ENCODE measurements at places on chromosomes 2 and 18. TPM values are rescaled to one million over a fixed set of nuclear protein-coding genes. Genes with fewer than 3 reads are reported as not detected.

GRCh38 chr2:223055836-223056235 is 3.8 kb downstream of the KCNE4 start:
- H3K27ac ChIP-seq: no peak overlapping the region
- peaks cover 45% of the 10 kb centered on the region for H3K4me1 ChIP-seq
- H3K36me3 ChIP-seq: no peaks in the 10 kb centered on the region

DNA sequence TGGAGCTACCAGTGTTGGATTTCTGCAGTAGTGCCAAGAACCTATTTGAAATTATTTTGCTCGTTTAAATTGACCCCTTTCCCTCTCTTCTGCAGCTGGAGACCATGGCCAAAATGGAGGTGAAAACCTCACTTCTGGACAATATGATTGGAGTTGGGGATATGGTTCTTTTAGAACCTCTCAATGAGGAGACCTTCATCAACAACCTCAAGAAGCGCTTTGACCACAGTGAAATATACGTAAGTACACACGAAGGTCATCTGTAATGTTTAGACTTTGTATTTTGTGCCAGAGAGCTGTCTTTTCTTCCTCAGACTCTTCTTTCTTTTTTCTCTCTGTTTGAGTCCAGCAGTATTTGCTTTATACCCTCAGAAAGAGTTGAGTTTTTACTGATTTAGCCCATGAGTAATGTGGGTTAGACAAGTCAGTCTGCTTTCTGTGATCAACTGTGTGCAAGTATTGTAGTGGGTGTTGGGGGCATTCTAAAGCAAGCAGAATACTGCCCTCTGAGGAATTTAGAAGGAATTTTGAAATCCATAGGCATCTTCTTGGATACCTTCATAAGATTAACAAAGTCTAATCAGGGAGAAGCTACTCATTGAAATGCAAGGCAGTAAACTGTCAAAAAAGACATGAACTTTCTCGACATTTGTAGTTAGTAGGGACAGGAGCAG is 31.7 kb downstream of the MYO1B start:
- peaks cover 2% of the 10 kb centered on the region for H3K36me3 ChIP-seq
- H3K27ac ChIP-seq: no peak overlapping the region
- H3K27me3 ChIP-seq: no peaks in the 10 kb centered on the region

GRCh38 chr2:181685150-181685688 is 4.9 kb upstream of the NEUROD1 start:
- no peaks in the 10 kb centered on the region for H3K36me3 ChIP-seq
- H3K4me1 ChIP-seq: peaks cover 27% of the 10 kb centered on the region
- H3K27me3 ChIP-seq: no peaks in the 10 kb centered on the region
- DNase-seq: no peak

DNA sequence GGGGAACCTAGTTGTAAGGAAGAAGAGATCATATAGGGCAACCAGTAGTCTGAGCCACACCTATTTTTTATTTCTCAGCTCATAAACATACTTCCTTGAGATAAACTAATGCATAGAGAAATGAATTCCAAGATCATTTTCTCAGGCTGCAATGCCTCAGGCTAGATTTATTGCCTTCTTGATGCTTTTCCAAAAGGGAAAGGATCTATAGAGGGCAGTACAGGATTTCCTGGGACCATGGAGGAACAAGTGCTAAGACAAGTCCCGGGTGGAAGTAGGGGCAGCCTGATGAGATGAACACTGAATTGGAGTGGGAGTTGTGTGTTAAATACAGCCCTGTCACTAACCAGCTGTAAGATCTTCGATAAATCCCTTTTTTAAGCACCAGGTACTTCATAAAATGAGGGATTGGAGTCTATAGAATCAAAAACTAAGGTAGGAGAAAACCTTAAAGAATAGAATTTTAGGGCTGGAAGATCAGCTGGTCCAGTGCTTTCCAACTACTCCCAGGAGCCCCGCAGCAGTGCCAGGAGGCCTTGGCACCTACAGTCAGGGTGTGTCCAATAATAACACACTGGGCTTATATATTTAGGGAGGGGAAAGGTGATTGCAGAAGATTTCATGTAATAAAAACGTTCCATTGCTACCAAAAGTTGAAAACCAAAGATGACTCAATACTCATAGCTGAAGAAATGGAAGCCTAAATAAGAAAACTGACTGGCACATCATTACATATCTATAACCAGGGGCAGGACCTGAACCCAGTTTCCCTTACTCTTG is 58.1 kb downstream of the SERTAD2 start:
- H3K36me3 ChIP-seq: peaks cover 3% of the 10 kb centered on the region
- H3K27me3 ChIP-seq: no peaks in the 10 kb centered on the region
- no peak overlapping the region for H3K4me3 ChIP-seq
- no peak for DNase-seq

GRCh38 chr18:49894517-49895226 is 81.3 kb upstream of the ACAA2 start:
- peaks cover 6% of the 10 kb centered on the region for H3K36me3 ChIP-seq
- H3K27me3 ChIP-seq: no peaks in the 10 kb centered on the region
- H3K4me1 ChIP-seq: peaks cover 9% of the 10 kb centered on the region
- no peak for DNase-seq
- H3K27ac ChIP-seq: no peak overlapping the region

DNA sequence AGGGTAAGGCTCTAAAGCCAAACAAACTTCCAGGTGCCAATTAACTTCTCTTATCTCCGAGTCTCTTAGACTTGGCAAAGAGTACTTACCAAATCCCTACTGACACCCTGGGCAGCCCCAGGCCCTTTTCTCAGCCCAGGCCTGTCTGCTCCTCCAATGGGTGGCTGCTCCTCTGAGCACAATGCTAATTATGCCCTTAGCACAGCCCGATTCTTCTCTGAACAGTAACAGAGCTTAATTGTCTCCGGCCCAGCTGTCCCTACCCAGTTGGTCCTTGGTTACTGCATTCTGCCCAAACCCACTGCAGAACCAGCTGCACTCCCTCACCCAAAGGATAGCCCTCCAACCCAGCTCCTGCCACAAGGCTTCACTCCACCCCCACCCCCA is 110.3 kb downstream of the SMAD7 start:
- DNase-seq: no peak
- H3K4me3 ChIP-seq: no peak overlapping the region
- no peak overlapping the region for H3K27ac ChIP-seq
- H3K4me1 ChIP-seq: peaks cover 24% of the 10 kb centered on the region

DNA sequence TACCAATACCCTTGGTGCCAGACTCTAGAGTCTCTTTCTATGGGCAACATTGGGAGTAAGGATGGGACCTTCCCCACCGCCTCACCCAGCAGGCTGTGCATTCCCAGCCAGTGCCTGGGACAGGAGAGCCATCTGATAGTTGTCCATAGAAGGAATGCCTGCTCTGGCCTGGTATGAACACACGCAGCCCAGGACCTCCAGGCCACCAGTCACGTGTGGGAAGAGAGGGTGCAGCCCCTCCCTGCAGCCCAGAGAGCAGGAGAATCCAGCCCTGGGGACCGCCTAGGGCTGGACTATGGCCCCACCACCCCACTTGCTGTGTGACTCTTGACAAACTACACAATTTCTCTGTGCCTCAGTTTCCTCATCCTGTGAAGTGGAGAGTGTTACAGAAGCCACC is 52.5 kb upstream of the ID2 start:
- no peaks in the 10 kb centered on the region for H3K36me3 ChIP-seq
- H3K4me1 ChIP-seq: peaks cover 29% of the 10 kb centered on the region
- no peak overlapping the region for H3K27ac ChIP-seq
- no peak for DNase-seq
- no peaks in the 10 kb centered on the region for H3K27me3 ChIP-seq

- no peak overlapping the region for H3K4me3 ChIP-seq
- H3K4me1 ChIP-seq: no peaks in the 10 kb centered on the region
- H3K27me3 ChIP-seq: no peaks in the 10 kb centered on the region
- no peak for DNase-seq
- no peak overlapping the region for H3K27ac ChIP-seq
Measured at GRCh38 chr2:235485362-235485761, 8.5 kb upstream of the AGAP1 start.

GRCh38 chr2:121649149-121649595 is at the start of gene CLASP1:
Gene CLASP1, minus strand, starts transcription at chr2:121649462. Its CDS starts 43,567 bp downstream, at chr2:121605895.
- H3K4me1 ChIP-seq: peaks cover 39% of the 10 kb centered on the region
- peak within 1 kb of the TSS; percentile 99 for H3K27ac ChIP-seq
- peak within 1 kb of the TSS; percentile 89 for H3K4me3 ChIP-seq
- H3K27me3 ChIP-seq: no peaks in the 10 kb centered on the region
- H3K36me3 ChIP-seq: no peaks in the 10 kb centered on the region
- no peak for DNase-seq

- H3K36me3 ChIP-seq: no peaks in the 10 kb centered on the region
- no peaks in the 10 kb centered on the region for H3K4me1 ChIP-seq
- DNase-seq: peak; percentile 36
- no peaks in the 10 kb centered on the region for H3K27me3 ChIP-seq
- no peak overlapping the region for H3K27ac ChIP-seq
Measured at GRCh38 chr2:16553226-16553625, 112.4 kb downstream of the CYRIA start.

GRCh38 chr18:42477267-42477666 is 522.2 kb downstream of the PIK3C3 start:
- H3K27me3 ChIP-seq: no peaks in the 10 kb centered on the region
- no peaks in the 10 kb centered on the region for H3K36me3 ChIP-seq
- no peaks in the 10 kb centered on the region for H3K4me1 ChIP-seq
- DNase-seq: no peak
- H3K4me3 ChIP-seq: no peak overlapping the region
- H3K27ac ChIP-seq: no peak overlapping the region

DNA sequence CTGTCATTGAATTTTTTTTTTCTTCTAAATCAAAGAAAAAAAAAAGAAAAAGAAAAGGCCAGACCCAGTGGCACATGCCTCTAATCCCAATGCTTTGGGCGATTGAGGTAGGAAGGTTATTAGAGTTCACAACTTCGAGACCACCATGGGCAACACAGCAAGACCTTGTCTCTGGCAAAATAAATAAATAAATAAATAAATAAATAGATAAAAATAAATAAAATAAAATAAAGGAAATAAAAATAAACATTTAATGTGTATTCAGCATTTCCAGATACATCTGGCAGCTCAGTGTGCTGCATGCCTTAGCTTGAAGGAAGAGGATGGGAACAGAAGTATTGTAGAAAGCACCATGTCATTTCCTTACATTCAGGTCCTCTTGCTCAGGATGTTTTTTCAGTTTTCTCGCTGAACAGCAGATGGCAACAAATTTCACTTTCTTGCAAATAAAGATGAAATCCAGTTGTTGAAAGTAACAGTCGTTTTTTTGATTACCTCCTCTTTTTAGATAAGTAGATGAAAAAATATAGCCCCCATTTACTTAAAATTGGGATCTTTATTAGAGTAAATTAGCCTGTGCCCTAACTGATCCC is 25.7 kb upstream of the FAM178B start:
- H3K27ac ChIP-seq: no peak overlapping the region
- H3K36me3 ChIP-seq: no peaks in the 10 kb centered on the region
- H3K4me3 ChIP-seq: no peak overlapping the region
- no peaks in the 10 kb centered on the region for H3K27me3 ChIP-seq
- no peaks in the 10 kb centered on the region for H3K4me1 ChIP-seq
- DNase-seq: no peak

DNA sequence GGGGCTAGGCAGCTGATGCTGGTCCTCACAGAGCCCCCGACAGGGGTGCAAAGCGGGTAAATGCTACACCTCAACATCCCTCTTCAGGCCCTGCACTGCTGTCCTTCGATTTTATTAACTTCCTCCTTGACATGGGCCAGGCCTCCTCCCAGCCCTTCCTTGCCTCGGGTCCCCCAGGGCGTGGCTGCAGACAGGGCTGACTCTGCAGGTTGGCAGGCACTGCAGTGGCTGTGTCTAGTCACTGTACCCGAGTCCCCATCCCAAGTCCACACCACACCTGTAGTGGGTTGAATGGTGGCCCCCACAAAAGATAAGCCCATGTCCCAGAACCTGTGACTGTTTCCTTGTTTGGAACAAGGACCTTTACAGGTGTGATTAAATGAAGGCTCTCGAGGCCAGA is 140.2 kb downstream of the TWIST2 start:
- no peak overlapping the region for H3K4me3 ChIP-seq
- no peak for DNase-seq
- no peaks in the 10 kb centered on the region for H3K36me3 ChIP-seq
- H3K27ac ChIP-seq: no peak overlapping the region

DNA sequence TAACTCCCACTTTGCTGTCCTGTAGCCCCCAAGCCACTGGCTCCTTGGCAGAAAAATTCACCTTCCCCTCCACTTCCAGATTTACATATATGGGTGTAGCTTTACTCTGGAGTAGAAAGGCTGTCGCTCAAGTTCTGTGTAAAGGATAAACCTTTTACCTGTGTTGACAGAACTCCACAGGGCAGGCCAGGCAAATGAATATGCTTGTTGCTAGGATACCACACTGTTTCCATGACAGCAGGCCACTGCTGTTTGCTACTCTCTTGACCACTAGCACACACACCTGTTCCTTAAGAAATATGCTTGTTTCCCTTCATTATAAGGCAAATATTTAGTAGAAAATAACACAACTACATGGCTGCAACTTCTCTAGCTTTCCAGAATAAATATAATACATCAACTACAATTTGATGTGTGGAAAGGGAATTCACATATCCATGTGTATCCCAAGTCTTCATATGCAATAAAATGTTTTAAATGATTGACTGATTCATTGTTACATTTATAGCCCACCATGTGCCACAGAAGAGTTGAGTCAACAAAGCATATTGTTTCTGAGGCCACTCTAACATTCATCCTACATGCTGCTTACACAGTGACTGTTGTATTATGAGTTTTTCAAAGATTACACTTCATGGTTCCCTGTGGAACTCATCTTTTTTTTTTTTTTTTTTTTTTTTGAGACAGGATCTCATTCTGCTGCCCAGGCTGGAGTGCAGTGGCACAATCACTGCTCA is 56.2 kb upstream of the ROCK1 start:
- H3K4me1 ChIP-seq: no peaks in the 10 kb centered on the region
- no peak overlapping the region for H3K27ac ChIP-seq
- peak; percentile 69 for DNase-seq

DNA sequence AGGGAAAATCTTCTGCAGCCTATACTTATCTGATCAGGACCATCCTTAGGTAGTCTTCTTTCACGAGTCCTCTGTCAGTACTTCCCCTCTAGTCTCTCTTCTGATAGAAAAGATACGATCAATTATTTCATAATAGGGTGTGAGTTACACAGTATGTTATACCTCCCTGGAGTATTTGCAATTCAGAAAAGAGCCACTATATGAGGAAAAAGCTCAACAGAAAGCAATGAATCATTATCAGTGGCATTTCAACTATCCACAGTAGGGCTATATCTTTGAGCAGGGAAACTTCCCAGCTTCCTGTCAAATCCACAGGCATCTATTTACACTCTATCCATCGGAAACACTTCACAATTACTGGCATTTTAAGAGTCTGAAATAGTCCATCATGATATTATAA is 105.3 kb upstream of the ACVR2A start:
- DNase-seq: no peak
- no peak overlapping the region for H3K27ac ChIP-seq
- H3K4me1 ChIP-seq: no peaks in the 10 kb centered on the region
- no peaks in the 10 kb centered on the region for H3K36me3 ChIP-seq
- no peaks in the 10 kb centered on the region for H3K27me3 ChIP-seq

The CPO gene
- total RNA-seq: not detected

The HOXD4 gene
- total RNA-seq: not detected

The MOGAT1 gene
- total RNA-seq: 1.8 TPM

The CRYGC gene
- not detected for total RNA-seq

The NR4A2 gene
- 5.9 TPM for total RNA-seq
